ENCODE measurements at places on chromosomes 3 and 15.

DNA sequence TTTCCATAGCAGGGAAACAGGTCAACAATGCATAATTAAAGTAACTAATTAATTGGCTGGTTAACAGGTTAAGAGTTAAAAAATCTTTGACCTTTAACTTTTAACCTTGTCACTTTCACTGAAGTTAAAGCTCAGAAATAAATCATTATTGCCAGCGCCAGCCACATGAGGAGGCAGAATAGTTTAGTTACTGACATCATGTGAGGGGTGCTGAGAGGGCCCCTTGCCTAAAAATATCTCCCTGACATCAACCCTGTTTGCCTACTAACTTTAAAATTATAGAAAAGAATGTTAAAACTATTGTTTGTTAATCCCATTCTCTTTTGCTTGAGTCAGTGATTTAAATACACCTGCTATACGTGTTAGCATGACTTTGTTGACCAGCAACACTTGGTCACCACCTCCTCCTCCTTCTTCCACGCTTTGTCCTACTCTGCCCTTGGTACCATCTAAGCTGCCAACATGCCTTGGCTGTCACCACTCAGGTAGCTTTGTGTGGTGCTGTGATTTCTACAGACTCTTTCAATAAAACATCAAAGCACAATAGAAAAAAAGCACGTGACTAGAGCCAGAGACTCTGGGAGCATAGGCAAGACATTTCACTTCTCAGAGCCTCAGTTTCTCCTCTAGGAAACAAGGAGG lies 2.7 kb downstream of the FBXO40 start:
- no peak for DNase-seq

DNA sequence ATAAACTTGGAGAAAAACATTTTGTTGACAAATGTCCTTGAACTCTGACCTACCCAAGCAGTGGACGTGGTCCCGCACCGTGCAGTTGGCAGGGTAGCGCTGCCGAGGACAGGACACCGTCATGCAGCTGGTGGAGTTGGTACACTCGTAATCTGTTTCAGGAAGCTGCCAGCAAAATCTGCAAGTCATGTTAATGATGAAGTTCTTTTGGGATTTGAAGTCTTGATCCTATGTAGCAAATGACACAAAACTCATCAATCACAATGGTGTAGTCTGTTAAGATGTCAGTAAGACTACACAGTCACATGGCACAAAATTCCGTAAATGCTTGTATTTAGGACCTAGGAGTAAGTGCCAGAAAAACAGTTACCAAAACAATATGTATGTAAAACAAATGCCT lies 5.5 kb downstream of the TM2D3 start:
- no peak for DNase-seq

GRCh38 chr3:46932455-46933225 lies 43.9 kb downstream of the CCDC12 start:
- no peak for DNase-seq

GRCh38 chr3:36965440-36965839 lies 20.6 kb upstream of the TRANK1 start:
- no peak for DNase-seq

- DNase-seq: no peak
These were observed 199.3 kb upstream of the TBC1D5 start for GRCh38 chr3:17941766-17942165.

DNA sequence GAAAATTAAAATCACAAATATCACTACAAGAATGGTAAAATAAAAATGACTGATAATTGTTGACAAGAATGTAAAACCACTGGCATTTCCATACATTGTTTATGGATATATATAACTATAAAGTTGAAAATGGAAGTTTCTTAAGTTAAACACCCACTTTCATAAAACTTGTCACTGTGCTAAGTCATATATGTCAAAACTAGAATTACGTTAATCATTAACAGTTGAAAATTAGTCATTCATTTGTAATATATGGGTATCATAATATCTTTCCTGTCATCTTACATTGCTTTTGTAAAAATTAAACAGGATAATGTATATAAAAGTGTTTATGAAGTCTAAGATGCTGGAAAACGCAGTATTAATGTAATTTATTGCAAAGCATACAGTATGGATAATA lies 1398.6 kb upstream of the ALCAM start:
- DNase-seq: no peak

DNA sequence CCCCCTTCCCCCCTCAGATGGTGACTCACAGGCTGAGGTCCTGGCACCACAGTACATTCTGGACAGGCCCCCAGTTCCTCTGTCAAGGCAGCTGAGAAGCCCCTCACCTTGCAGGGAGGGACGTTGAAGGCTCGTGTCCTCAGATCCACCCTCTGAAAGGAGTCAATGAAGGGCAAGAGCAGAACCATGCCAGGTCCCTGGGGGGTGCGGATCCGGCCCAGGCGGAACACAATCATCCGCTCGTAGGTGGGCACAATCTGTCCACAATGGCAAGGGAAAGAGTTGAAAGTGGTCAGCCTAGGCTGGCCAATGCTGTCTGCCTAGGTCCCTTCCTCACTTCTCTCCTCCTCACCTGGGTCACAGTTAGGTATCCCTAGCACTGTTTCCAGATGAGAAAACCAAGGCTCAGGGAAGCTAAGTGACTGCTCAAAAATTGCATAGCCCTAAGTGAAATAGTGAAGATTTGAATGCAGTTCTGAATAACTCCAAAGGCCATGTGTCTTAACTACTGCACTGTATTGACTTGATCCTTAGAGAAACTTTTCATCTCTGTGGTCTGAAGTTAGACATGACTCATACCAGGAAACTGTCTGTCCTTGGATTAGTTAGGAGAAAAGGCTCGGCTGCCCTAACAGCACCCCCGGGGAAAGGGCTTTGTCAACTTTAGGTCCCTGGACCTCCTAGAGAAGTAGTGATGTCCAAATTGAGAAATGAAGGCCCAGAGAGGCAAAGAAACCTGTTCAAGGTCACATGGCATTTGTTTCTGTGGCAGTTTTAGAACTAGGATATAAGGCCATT lies 2.9 kb downstream of the STOML1 start:
- DNase-seq: no peak

DNA sequence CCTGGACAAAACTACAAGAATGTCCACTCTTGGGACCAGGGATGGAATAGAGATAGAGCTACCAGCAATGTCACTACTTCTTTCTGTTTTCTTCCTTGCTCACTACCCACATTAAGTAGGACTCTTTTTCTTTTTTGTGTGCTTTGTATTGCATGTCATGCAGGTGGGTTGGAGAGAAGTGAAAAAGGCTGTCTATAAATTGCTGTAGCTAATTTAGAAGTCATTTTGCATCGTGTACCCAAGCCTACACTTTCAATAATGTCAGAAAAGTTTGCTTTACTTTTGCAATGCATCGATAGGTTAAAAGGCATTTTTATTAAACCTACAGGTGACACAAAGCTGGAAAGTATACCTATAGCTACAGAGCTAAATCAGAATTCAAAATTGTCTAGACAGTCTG lies 58.9 kb downstream of the GTF2E1 start:
- DNase-seq: no peak

DNA sequence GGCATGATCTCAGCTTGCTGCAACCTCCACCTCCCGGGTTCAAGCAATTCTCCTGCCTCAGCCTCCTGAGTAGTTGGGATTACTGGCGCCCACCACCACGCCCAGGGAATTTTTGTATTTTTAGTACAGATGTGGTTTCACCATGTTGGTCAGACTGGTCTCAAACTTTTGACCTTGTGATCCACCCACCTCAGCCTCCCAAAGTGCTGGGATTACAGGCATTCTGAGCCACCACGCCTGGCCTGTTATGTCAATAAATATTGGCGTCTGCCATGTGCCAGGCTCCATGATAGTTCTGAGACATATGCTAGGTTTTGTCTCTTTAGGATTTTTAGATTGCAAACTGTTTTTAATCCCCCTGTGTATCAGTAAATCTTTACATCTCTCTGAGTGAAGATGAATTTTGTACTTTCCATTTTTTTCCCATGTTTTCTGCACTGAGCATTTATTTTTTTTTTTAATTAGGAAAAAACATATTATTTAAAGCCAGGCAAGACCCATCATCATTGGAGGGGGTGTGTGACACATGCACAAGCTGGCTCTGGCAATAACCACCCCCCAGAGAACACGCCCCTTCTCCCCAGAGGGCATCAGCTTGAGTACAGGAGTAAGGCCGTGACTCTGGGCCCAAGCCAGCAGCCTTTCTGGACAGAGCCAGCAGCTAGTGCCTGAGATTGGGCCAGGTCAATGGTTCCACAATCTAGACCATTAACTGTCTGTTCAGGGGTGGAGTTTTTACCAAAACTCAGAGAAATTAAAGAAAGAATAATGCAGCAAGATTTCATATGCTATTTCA lies 51.0 kb upstream of the ATP1B3 start:
- no peak for DNase-seq

DNA sequence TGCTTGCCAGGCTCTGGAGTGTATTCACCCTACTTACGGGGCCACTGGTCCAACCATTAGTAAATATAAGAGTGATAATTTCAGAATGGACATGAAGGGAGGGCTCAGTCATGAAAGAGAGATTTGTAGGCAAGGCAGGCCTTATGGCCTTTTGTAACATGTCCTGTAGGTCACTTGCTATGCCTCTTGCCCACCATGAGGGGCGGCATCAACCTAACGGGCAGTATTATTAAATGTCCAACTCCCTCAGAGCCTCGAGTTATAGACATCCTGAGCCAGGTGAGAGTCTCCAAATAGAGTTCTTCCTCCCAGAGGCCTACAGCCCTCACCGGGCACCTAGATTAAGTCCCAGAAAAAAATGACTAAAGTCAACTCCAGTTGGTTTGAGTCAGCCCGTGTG lies 30.2 kb downstream of the ONECUT1 start:
- DNase-seq: no peak

DNA sequence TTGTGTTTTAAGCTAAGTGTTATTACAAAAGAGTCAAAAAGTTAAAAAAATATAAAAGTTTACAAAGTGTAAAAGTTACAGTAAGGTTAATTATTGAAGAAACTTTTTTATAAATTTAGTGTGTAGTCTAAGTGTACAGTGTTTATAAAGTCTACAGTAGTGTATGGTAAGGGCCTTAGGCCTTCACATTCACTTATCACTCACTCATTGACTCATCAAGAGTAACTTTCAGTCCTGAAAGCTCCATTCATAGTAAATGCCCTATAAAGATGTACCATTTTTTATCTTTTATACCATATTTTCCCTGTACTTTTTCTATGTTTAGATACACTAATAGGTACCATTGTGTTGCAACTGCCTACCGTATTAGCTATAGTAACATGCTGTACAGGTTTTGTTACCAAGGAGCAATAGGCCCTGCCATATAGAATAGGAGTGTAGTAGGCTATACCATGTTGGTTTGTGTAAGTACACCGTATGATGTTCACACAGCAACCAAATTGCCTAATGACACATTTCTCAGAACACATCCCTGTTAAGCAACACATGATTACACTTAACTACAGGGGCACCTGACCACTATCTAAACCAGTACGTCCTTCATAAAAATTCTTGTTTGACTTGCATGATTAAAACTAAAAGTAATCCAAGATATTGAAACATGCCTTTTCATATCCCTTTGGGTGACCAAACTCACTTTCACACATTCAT lies 17.2 kb downstream of the RAD18 start:
- DNase-seq: no peak

GRCh38 chr3:122577409-122578031 lies at the start of gene PARP15:
Gene PARP15 (plus strand): TSS chr3:122577650. CDS start chr3:122577668, 18 bp downstream.
- no peak for DNase-seq

- peak; percentile 37 for DNase-seq
These were observed 11.0 kb downstream of the FGD5 start for GRCh38 chr3:14829811-14830210.

DNA sequence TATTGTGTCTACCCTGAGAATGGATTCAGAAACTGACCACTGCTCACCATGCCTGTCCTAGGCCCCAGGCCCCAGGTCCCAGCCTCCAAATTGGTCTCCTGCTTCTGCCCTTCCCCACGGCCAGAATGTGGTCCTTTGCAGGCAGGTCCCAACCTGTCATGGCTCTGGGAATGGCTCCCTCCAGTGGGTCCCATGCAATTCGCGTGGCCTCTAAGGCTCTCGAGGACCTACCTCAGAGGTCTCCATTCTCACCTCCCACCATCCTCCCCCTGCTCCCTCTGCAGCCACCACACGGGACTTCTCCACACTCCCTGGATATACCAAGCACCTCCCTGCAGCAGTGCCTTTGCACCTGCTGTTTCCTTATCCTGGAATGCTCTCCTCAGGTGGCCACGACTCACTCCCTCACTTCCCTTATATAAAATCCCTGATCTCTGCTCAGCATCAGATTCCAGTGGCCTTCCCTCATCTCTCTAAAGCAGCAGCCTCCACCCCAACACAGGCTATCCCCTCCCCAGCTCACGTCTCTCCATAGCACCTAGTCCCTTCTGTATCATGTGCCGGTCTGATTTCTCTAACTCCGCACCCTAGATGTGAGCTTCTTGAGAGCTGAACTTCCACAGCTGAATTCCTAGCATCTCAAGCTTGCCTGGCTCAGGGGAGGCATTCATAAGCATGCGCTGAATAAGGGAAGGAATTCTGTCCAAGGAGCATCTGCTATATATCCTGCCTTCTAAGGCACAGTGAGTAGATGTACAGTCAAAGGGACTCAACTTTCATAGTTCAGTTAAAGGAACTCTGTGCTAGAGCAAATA lies 56.9 kb downstream of the ARRDC4 start:
- no peak for DNase-seq

DNA sequence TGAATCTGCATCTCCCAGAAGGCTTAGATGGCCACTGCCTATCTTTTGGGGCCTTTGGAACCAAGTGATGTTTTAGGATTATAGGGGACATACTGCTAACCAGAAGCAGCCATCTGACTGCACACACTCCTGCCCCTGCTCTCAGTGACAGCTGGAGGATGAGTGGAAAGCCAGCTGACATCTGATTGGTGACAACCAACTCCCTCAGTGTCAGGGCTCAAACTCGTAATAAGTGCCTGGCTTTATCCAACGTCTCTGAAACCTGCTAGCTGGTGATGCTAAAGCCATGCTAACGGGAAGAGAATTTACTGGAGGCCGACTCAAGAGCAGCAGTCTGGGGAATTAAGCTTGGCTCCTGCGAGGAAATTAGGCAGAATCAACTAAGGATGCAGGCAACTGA lies 35.1 kb downstream of the KY start:
- no peak for DNase-seq

GRCh38 chr15:63904042-63904441 lies 70.3 kb upstream of the HERC1 start:
- DNase-seq: no peak

DNA sequence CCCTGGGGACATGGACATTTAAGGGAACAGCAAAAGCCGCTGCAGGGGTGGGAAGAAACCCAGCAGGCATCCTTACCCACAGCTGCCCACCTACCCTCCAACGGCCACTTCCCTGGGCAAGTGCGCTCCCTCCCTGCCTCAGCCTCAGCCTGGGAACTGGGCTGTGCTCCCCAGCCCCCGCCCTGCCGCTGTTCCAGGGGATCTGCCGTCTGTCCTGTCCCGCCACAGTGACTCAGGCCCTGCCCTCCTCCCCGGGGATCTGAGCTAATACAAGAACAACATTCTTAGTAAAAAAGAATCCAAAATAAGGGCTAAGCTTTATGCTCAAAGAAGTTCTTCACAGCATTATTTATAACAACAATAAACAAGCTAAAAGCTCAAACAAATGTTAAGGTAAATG lies 7.4 kb upstream of the IQSEC1 start:
- DNase-seq: no peak

GRCh38 chr15:41827880-41828806 lies at the start of gene JMJD7:
Gene JMJD7 (plus strand): TSS chr15:41828092. CDS start chr15:41828125, 33 bp downstream.
- DNase-seq: peak; percentile 97

GRCh38 chr15:67746022-67746421 lies 79.3 kb upstream of the SKOR1 start:
- DNase-seq: no peak

Data from HEK293T (cell line).